NCI-H1436 treated with DMSO at 0.1 percent for 48 hours (cell line): ENCODE measurements at places on chromosomes 16 and 17.

GRCh38 chr16:27921134-27921533 is 142.4 kb downstream of the GSG1L start:
- no peak for DNase-seq

DNA sequence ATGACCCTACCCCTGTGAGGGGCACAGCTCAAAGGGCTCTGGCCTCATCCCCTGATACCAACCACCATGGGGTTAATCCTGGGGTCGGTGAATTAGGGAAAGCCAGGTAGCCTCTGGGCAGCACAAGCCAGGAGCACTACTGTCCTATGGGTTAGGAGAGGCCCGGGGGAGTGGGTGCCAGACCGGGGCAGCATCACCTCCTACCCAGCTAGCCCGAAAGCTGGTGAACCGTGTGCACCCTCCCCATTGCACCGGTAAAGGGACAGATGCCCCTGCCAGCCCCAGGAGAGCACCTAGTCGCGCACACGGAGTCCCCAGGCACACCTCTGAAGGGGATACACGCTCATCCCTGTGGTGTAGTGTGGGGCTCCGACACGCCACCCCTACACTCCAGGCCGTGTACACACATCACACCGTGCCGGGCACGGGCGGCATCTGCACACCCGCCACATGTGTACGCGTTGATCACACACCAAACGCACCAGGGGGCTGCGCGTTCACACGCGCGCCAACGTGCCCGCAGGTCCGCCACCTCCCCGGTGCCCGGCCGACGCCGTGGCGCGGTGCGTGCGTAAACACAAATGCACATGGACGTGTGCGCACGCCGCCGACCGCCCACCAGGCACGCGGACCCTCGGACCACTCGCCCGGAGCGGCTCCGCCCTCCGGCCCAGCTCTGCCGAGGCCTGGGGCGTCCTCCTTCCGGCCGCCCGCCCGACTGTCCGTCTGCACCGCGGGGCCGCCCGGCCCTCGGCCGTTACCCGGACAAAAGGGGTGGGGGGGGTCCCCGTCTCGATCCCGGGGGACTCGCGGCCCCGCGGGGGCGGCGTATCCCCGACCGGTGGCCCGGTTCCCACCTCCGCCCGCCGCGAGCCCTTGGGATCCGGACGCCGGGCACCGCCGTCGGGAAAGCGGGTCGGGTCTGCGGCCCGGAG is 785 bp downstream of the UBALD1 start:
- no peak for DNase-seq

DNA sequence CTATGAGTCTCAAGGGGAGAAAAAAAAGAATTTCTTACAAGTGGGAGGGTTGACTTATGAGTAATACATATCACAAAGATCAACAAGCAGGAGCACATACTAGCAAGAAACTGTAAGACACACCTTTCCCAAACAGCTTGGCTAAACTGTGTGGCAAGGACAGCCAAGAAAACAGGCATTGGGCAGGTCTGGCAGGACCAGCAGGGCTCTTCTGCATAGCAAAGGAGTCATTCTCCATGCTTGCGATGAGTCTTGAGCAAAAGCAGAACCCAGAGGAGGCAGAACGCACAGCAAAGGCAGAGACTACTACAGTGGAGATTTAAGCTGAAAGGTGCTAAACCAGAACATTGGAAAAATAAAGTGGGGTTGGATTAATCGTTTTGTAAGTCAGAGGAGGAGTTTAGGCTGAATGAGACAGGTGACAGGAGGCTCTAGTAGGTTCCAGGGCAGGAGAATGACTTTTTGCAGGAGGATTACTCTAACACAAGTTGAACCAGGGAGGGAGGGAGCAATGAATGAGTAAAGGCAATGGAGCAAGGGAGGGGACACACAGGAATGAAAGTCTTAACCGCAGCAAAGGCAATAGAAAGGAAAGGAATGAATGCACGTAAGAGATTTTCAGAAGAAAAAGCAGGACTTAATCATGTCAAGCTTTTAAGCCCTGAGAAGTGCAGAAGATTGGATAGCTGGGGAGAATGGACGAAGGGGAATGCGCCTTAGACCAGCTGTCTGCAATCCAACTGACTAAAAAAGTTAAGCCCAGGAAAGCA is 2.7 kb downstream of the N4BP1 start:
- no peak for DNase-seq

DNA sequence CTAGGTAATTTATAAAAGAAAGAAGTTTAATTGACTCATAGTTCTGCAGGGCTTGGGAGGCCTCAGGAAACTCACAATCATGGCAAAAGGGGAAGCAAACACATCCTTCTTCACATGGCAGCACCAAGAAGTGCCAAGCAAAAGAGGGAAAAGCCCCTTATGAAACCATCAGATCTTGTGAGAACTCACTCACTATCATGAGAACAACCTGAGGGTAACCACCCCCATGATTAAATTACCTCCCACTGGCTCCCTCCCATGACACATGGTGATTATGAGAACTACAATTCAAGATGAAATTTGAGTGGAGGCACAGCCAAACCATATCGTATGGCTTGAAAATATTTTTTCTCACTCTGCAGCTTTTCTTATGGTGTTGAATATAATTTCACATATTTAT is 151.7 kb downstream of the ANKFN1 start:
- DNase-seq: no peak

DNA sequence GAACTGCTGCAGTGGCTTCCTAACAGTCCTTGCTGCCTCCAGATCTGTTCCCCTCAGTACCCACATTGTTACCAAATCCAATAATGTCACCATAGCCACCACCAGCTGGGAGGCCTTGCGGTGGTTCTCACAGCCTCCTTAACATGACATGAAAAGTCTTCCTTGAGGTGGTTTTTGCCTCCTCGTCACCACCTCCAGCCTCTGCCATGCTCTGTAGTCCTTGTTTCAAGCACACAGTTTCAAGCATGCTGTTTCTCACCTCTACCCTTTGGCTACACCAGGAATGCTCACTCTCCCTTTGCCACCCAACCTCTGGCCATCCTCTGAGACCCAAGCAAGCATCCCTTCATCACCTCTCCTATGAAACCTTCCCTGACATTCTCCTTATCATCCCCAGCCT is 47.2 kb downstream of the DNAH9 start:
- no peak for DNase-seq

- DNase-seq: no peak
Observed at GRCh38 chr17:83028851-83029250, 50.6 kb upstream of the METRNL start.

GRCh38 chr16:4090351-4090851 is 25.8 kb downstream of the ADCY9 start:
- DNase-seq: no peak

DNA sequence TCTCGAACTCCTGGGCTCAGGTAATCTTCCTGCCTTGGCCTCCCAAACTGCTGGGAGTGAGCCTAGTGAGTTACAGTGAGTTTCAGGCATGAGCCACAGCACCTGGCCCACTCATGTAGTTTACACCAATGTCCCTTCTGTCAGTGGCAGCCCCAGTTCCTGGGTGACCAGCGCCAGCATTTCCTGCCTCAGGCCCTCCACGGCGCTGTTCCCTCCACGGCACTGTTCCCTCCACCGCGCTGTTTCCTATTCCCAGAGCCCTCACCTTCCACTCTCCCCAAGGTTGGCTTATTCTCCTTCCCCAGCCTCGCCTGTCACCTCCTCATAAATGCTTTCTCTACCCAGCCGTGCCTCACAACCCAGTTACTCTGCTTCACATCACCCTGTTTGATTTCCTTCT is 32.6 kb downstream of the ITGAE start:
- DNase-seq: no peak

DNA sequence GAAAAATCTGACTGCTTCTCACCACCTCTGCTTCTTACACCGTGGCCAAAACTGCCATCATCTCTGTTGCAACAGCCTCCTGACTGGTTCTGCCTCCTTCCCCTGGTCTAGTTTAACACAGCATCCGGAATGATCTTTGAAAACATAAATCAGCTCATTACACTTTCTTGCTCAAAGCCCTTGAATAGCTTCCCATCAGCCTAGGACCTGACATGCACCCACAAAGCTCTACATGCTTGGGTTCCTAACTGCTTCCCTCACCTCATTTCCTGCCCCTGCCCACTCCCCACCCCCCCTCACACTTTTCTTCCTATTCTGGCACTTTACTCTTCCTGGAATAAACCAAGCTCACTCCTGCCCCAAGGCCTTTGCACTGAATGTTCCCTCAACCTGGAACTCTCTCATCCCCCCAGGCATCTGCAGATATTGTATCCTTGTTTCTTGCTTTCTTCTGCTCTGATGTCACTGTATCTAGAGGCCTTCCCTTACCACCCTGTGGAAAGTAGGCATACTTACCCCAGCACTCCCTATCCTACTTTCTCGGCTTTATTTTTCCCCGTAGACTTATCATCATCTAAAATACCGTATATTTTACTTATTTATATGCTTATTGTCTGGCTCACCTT is 112.4 kb downstream of the FTO start:
- DNase-seq: no peak

DNA sequence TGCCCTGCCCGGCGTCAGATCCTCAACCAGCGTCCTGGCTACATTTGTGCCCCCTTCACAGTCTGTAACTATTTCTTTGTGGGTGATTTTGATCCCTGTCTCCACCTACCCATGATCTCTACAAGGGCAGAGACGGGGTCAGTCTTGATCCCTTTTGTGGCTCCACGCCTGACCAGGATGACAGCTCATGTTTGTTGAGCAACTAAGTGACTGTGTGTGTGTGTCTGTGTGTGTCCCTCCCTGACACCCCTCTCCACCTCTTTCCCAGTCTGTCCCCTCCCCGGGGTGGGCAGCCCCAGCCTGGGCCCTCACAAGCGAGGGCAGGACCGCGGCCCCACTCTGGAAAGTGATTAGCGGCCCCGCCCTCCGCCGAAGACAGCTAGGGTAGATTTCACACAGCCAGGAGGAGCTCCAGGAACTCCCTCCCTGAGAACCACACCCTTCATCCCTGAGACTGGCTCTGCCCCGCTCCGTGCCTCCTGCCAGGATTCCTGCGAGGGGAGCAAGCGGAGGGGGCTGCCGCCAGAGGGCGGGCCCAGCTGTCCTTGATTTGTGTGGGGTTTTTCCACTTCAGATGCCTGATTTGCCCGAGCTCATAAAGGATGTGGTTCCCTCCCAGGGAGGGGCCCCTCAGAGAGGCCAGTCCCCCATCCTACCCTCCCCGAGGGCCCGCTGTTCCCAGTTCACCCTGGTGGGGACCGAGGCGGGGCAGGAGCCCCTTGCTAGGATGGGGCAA is 5.3 kb upstream of the HS3ST6 start:
- no peak for DNase-seq

DNA sequence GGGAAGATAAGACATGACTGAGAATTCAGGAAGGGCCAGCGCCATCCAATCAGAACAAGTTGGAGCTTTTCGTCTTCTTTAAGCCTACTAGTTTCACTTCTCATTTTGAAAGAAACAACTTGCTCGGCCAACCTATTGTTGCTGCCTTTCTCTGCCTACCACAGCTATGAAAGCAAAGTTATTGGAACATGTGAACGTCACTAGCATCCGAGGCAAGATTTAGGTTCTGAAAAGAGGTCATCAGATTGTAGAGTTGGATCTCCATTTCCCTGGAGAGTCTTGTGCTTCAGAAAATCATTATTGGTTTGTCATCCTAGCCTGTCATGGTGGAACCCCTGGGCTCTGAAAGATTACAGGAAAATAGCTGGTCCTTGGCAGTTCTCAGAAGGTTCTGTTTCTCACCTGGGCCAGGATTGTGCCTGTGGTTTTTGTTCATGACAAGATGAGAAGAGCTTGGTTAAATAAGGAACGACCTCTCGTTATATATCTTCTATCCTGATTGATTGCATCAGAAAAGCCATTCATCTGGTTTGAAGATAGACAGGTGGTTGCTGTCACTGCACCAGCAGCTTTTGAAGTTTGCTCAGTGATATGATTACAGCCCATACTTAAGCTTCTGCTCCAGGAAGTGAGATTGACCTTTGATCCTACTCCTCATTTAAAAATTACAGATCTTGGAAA is 25.3 kb downstream of the CDH13 start:
- DNase-seq: no peak

DNA sequence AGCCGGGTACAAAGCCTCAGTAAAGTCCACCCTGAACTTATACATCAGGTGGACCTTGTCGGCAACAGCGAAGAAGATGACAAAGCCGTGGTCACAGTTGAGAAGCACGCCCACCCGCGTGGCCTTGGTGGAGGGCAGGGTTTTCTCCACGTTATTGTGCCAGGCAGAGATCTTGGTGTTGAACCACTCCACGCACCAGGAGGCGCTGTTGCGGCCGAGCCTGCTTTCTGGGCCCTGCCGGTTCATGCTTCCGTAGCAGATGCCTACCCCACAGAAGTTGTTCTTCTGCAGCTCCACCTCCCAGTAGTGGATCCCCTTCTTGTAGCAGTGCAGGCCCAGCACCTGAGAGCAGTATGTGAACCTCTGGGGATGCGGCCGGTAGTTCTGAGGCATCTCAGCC is 22.1 kb downstream of the TRIM25 start:
- DNase-seq: no peak

GRCh38 chr17:9676084-9676483 is 30.8 kb downstream of the USP43 start:
- DNase-seq: no peak

DNA sequence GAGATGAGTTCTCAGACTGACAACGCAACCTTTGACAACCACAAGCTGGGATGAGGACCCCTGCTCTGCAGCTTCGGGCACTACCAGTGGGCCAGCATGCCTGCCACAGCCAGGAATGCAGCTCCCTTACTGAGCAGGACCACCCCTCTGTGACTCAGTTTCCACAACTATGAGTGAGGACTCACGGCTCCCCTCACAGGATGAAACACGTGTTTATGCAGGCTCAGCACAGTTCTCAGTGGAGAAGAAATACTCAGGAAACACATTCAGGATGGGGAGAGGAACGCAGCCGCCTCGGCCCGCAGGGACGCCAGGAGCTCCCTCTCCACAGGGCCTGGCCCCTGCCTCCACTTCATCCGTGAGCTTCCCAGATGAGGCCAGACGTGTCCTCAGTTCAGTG is 14.1 kb downstream of the DNASE1 start:
- no peak for DNase-seq

DNA sequence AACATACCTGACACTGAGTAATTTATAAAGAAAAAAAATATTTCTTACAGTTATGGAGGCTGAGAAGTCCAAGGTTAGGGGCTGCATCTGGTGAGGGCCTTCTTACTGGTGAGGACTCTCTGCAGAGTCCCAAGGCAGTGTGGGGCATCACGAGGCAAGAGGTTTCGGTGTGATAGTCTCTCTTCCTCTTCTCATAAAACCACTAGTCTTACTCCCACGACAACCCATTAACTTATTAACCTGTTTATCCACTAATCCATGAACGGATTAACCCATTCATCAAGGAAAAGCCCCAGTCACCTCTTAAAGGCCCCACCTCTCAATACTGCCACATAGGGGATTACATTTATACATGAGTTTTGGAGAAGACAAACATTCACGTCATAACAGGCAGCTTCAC is 20.1 kb downstream of the CIITA start:
- no peak for DNase-seq

GRCh38 chr17:65227637-65228036 is 90.5 kb downstream of the RGS9 start:
- DNase-seq: no peak

DNA sequence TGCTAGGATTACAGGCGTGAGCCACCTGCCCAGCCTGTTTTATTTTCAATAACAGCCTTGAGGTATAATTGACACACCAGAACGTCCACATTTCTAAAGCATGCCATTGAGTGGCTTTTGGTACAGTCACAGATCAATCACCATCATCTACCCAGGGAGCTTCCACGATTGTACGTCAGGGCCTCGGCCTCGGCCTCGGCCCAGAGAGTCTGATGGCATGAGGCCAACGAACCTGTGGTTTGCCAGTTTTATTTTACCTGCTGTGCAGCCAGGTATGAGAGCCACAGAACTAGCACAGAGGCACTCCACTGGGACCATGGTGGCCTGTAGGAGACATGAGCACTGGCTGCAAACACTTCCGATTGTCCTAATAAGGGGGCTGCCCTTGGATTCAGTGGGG is 8.3 kb downstream of the UBALD1 start:
- DNase-seq: no peak
